Psoas muscle (tissue), 8 donors: ENCODE measurements at places on chromosomes 12 and 14. TPM values are rescaled to one million over a fixed set of nuclear protein-coding genes. Genes with fewer than 3 reads are reported as not detected.

SOAT2 gene
- polyA plus RNA-seq, result 0.07 TPM

PRIMA1 gene
- polyA plus RNA-seq, result 0.18 TPM

PIANP gene
- 0.21 TPM for polyA plus RNA-seq

DNA sequence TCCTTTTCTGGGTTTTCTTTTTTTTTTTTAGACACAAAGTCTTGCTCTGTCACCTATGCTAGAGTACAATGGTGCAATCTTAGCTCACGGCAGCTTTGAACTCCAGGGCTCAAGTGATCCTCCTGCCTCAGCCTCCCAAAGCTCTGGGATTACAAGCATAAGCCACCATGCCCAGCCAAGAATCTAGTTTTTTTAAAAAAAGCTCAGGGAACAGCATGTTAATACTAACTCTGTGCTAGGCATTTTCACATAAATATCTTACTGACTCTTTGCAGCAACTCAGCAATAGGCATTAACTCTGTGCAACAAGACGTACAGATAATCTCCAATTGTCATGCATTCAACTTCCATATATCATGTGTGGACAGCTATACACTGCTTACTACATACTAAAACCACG lies 97.4 kb downstream of the LLPH start:
- H3K36me3 ChIP-seq, result no peaks in the 10 kb centered on the region
- peaks cover 4% of the 10 kb centered on the region for H3K4me1 ChIP-seq
- DNase-seq, result no peak
- H3K27me3 ChIP-seq, result no peaks in the 10 kb centered on the region

DNA sequence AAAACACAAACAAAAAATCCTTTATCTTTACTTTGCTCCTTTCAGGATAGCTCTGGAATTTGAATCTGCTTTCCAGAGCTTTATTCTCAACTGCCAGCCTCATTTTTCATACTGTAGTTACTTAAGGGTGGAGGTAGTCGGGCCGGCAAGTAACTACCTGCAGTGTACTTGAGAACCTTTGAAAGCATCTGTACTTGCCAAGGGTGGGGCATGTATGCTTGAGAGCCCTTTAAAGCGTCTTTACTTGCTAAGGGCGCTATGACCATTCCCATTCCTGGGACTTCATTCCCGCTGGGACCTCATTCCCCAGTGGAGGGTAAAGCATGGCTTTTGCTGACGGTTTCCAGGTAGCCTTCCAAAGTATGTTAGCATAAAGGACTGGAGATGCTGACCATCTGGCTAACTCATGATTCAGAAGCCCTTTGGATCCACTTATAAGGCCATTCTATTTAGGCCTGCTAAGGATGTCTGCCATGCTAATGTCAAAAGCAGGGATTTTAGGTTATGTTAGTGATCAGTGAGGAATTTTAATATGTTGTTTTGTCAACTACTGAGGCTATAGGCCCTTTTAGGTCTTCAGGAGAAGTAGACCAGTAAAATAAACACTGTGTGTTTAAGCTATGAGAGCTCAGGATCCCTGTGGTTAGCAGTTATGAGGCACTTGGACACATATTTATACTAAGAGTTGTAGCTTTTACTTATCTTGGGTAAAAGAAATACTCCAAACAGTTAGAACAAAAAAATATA lies 74.9 kb downstream of the CRADD start:
- H3K36me3 ChIP-seq, result no peaks in the 10 kb centered on the region
- H3K4me1 ChIP-seq, result peaks cover 9% of the 10 kb centered on the region
- DNase-seq, result no peak
- no peak overlapping the region for H3K27ac ChIP-seq

GRCh38 chr14:62776300-62776699 lies 269.0 kb downstream of the KCNH5 start:
- no peaks in the 10 kb centered on the region for H3K27me3 ChIP-seq
- no peak overlapping the region for H3K4me3 ChIP-seq
- no peaks in the 10 kb centered on the region for H3K4me1 ChIP-seq
- no peak overlapping the region for H3K27ac ChIP-seq
